ENCODE measurements at places on chromosomes 11 and 22.

DNA sequence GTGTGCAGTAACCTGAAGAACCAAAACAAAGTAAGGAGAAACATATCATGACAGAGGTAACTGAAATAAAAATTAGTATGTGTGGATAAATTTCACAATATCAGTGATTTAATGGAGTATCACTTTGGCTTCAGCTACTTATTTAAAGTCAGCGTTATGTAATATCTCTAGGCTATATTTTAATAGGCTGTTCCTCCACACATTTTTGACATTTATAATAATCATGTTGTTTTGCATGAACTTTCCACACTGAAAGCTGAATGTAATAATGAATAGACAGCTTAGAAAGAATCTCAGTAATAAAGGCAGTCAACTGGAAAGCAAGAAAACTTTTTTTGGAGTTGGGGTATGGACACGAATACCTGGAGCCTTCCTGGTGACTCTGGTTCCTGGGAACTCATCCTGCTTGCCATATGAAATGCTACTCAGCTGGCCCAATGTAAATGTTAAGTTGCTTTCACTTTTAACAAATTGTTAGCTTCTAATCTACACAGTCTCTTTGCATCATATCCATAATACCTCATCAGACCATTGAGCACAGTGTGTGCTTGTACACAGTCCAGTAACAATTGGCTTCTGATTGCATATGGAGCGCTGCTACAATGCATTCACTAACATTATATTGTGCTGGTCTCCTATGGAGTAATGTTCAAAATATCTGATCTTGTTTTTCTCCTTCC lies 257.7 kb downstream of the SOX6 start:
- DNase-seq, result no peak

DNA sequence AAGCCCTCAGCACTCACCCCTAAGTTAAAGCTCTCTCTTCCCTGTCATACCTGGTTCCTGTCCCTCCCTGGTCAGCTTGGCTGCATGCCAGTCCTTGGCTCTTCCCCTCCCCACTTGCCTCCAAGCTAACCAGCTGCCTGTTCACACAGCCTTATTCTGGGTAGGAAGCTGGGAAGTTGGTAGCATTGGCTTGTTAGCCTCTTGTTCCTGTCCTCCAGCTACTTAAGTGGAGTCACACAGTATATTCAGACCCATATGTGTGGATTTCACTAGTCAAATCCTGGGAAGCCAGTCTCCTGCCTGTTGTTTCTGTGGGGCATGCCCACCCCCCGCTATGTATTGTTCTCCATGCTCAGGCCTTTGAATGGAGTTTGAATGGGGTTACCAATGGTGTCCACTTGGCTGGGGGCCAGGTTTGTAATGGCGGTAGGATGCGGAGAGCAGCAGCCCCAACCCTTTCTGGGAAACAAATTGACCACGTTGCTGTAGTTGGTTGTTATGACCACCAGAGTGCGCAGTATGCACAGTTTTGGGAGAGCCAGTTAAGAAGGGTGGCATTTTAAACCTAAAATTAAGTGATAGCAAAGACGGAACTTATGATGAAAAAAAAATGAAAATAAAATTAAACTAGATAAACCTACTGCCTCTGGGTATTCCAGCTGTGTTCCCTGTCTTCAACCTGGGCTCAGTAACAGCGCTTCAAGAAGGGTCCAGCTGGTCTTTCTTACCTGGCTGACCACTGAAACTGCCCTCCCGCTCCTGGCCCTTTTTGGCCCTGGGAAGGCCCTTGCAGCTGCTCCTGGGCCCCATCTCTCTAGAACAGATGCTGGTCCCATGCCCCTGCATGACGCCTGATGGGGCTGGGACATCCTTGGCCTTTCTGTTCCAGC lies 10.7 kb upstream of the RPS3 start:
- peak; percentile 25 for DNase-seq

DNA sequence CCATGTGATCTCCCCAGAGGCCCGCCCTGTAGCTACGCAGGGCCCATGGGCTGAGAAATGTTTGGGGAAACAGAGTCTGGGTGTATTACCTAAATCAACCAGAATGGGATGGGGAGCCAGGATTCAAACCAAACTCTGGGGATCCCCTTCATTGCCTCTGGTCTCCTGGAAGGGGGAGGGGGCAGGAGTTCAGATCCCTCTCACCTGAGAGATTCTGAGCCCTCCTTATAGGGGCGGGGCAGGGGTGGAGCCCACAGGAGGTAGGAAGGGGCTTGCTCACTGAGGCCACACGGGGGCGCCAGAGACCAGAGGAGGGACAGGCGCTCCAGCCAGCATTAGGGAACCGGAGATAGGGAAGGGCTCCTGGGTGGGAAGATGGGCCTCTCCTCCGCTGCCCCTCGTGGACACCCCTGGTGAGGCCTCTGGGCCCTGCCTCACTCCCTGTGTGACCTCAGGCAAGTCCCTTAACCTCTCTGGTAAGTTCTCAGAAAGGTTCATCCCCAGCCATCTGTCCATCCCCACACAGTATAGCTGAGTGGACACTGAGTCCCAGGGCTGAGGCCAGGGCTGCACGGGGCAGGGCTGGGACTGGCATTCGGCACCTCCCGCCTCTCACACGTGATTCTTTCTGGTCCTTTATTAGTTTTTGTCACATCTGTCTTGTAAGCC lies 2.7 kb upstream of the CDC42BPG start:
- peak; percentile 80 for DNase-seq

- no peak for DNase-seq
Observed at GRCh38 chr11:70647188-70648166, 249.1 kb downstream of the CTTN start.

DNA sequence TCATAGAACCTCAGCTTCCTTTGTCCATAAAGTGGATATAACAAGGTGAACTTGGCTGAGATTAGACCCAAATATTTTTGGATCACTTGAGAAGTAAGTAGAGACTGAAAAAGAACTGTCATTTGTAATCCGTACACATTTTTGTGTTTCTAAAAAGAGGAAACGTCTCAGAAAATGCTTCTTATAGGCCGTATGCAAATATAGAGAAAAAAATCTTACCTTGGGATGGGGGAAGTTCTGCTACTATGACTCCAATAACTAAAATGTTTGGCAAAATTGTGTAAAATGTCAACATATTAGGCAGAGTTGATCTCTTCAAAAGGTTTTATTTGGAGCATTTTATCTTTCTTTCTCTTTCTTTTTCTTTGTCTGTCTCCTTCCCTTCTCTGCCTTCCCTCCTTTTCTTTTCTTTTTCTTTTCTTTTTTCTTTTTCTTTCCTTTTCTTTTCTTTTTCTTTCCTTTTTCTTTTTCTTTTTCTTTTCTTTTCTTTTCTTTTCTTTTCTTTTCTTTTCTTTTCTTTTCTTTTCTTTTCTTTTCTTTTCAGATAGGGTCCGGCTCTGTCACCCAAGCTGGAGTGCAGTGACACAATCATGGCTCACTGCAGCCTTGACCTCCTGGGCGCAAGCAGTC lies 48.2 kb downstream of the ADM start:
- no peak for DNase-seq

GRCh38 chr22:32208681-32209080 lies 3.8 kb upstream of the RFPL2 start:
- no peak for DNase-seq

GRCh38 chr11:8403310-8403709 lies 139.6 kb upstream of the LMO1 start:
- no peak for DNase-seq

GRCh38 chr11:47854667-47855066 lies 6.5 kb upstream of the NUP160 start:
- DNase-seq, result no peak

- DNase-seq, result no peak
Observed at GRCh38 chr11:74754507-74755252, 6.0 kb downstream of the RNF169 start.

DNA sequence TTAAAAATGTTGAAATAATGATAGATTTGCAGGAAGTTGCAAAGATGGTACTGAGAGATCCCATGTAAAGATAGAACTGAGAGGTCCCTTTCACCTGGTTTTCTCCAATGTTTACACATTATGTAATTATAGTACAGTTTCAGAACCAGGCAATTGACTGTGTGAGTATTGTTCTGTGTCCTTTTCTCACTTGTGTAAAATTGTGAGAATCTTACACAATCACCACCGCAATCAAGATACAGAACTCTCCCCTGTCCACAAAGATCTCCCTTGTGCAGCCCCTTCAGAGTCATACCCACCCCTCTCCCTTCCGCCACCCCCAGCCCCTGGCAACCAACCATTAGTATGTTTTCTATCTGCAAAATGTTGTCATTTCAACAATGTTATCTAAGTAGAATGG lies 119.8 kb upstream of the NAV2 start:
- no peak for DNase-seq

DNA sequence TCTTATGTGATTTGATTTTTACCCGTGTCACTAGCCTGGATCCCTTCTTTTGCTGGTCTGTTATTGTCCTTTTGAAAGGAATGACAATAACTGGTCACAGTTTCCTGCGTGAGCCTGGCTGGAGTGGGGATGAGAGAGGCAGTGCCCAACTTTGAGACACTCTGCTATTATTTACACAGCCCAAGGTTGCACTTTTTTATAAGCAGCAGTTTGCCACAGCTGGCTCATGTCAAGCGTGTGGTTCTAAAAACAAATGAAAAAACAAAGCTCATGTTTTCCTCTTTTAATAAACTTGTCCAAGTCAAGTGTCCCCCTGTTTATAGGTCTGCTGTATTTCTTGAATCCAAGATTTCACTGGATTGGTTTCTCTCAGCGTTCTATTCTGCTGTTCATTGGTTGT lies 201.3 kb downstream of the GRIK4 start:
- DNase-seq, result no peak

DNA sequence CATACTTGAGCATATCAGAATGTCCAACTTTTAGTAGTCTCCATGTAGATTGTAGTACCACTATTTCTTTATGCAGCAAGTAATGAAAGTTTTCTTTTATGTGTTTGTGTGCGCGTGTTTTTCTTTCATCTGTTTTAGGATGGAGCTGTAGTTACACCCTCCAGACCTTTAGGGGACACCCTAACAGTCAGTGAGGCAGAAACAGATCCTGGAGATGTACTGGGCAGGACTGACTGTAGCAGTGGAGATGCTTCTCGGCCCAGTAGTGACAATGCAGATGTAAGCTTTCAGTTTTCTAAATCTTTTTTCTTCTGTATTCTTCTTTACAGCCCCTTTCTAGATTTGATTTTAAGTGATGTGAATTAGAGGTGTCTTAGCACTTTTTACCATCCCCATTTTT lies 79.9 kb upstream of the GRIK4 start:
- no peak for DNase-seq

DNA sequence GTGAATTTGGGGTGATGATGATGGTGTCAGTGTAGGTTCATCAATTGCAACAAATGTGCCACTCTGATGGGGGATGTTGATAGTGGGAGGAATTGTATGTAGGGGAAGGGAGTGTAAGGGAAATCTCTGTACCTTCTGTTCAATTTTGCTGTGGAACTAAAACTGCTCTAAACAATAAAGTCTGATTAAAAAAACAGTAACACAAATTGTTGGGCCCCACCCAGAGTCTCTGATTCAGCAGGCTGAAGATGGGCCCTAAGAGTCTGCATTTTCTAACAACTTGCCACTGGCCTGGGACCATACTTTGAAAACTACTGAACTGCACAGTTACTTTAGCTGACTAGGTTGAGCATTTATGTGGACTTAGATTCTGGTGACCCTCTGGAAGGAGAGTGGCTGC lies 113.2 kb downstream of the ATG16L2 start:
- DNase-seq, result no peak

DNA sequence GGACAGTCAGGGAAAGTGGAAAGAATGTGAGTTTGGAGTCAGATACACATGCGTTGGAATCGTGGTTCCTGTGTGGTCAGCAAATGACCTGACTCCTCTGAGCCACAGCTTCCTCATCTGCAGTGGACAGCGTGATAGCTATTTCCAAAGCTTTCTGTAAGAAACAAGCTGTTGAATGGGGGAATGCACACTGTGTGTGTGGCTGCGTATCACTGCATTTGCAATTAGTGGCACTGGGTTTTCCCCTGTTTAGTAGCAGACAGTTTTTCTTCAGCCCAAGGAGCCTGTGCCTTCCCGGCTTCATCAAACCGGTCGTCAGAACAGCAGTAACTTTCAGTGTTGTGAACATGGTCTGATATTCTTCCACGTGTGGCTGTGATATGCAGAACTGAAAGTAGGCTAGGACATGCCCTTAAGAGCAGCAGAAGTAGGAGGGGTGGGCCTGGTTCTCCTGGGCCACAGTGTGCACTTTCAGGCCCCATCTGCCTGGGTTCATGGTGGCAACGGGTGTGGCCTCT lies 121.5 kb downstream of the RRAS2 start:
- DNase-seq, result no peak

DNA sequence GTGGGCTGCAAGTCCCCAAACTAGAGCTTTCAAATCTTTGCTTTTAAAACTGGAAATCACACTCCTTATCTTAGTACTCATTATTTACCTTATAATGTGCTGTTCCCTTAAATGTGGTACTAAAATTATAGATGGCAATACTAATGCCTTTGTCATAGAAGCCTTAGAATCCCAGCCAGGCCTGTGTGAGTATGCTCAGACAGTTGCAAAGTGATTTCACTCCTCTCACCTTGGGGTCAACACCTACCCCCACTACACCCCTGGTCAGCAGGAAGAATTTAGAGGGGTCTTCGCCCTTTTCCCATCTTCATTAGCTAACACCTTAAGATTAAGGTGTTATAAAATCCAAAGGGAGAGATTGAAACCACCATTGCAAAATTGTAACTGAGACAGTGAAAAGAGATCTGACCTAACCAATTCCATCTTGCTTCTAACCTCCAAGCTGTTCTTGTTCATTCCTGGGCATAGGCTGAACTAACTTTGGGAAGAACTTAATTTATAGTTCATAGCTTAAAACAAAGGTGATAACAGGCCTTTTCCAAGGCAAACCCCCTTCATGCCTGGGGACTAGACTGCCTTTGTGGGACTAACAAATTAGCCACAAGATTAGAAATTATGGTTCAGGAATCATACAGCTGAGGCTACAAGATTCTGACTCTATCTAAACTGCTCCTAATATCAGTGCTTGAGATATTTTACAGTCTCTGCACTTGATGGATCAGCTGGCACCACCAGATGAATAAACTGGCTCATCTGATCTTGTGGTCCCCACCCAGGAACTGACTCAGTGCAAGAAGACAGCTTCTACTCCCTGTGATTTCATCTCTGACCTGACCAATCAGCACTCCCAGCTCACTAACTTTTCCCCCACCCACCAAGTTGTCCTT lies 10.4 kb upstream of the MRPL17 start:
- peak; percentile 19 for DNase-seq

- DNase-seq, result no peak
Observed at GRCh38 chr11:69123593-69124545, 31.9 kb upstream of the SMIM38 start.

Data from stimulated activated CD8-positive, alpha-beta memory T cell treated with anti-CD3 and anti-CD28 coated beads, Interleukin-4, amount 100 ng/mL, for 4 hours (primary cell).